ENCODE measurements at places on chromosomes 4 and X.

DNA sequence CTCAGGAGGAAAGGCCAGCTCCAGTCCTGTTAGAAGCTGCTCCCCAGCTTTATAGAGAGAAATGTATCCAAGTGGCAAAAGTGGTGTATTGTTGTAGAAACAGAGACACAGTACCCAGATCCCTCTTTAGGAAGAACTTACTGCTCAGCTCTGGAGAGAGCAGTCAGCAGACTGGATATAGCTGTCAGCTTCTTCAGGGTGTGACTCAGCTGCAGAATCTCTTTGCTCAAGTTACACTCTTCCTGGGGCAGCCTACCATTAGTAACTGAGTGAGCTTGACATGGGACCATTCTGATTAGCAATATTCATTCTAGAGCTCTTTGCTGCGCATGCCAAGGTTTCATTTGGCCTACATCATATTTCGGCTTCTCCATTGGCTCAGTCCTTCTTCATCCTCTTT, 40.5 kb downstream of the ATP1B4 start:
- no peak for DNase-seq

DNA sequence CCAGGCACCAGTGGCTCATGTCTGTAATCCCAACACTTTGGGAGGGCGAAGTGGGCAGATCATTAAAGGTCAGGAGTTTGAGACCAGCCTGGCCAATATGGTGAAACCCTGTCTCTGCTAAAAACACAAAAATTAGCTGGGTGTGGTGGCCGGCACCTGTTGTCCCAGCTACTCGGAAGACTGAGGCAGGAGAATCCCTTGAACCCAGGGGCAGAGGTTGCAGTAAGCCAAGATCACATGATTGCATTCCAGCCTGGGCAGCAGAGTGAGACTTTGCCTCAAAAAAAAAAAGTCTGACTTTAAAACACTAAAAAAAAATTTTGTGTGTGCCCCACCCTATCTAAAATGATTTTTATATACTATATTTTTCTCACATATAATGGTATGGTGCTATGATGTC, 26.2 kb upstream of the TMEM192 start:
- DNase-seq = no peak

- no peak for DNase-seq
These were observed 147.3 kb downstream of the HS6ST2 start for GRCh38 chrX:132810964-132811712.

GRCh38 chr4:41207291-41207831, 7.0 kb downstream of the APBB2 start:
- no peak for DNase-seq

DNA sequence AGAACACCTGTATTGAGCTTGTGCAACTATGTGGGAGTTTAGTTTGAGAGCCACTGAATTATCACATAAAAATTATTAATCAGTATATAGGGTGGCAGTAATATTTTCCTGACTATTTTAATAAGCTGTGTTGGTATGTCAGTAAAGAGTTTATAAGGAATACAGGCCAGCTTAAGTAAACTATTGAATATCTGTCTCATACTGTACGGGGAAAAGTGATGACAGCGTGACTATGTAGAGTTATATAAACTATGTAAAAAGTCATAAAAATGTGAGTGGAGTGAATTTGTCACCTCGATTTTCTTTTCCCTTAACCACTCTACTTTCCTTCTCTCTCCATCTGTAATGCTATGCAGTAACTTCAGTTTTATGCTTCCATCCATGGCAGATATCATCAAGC, 250.2 kb downstream of the BMPR1B start:
- DNase-seq = no peak

DNA sequence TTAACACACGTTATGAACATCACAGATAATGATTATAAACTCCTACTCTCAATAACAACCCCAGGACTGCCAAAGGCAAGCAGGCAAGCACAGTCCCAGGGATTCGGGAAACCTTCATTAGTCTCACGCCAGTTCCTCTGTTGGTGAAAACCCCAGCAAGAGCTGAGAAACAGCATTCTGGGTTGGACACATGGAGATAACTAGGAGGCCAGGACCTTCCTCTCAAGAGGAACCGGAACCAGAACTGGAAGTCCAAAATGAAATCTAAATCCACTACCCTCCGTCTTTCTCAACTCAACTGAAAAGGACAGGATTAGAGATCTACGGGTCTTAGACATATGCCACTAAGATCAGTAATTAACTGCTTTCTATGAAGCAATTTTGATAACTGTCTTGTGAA, 3.8 kb downstream of the VEGFC start:
- no peak for DNase-seq

Measured in liver (tissue), 10 donors.